ENCODE measurements at places on chromosomes 16 and 17.

GRCh38 chr16:8849411-8850011 is 19.3 kb downstream of the CARHSP1 start:
- no peak for DNase-seq

DNA sequence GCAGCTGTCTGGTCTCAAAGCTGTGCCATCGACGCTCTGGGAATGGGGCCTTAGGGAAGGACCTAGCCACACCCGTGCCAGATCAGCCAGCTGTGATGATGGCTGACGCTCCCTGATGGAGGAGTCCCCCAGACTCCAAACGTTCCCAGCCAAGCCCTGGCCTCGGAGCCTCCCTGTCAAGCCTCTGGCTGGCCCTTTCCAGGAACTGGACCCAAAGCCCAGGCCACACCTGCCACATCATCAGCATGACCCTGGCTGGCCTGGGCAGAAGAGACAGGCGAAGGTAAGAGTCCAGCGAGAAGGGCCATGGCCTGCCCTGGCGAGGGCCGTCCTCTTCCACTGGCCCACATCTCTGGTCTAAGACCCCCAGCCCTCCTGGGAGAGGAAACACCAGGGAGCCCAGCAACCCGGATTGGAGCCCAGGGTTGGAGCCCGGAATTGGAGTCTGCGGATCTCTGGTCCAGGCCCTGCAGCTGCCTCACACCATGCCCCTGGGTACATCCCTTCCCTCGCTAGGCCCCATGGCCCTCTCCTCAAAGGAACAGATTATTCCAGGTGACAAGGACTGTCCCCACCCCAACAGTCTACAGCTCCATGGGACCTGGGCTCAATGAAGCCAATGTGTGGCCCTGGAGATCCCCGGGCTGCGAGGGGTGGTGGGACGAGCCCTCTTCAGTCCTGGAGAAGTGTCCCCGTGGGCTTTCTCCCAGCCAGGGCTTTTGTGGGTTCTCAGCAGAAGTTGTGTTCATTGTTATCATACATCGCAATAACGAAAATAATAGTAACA is 105.1 kb upstream of the TNRC6C start:
- DNase-seq = no peak

DNA sequence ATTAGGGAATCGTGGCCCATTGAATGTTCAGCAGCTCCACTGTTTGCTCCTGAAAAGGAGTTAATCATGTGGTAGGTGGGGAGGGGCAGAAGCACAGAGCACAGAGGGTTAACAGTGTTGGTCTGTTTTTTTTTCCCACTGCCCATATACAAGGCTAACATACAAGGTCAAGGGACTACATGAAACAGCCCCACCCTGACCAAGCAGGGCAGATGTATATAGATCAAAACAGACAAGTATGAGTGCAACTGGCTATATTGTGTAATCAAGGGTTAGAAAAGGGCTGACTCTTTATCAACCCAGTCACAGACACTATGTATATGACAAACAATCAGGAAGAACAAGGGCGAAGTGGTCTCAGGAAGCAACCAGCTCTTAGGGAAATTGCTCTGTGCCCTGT is 186.6 kb upstream of the CDH11 start:
- DNase-seq = no peak

GRCh38 chr16:2323701-2324100 is 16.8 kb downstream of the ABCA3 start:
- no peak for DNase-seq

DNA sequence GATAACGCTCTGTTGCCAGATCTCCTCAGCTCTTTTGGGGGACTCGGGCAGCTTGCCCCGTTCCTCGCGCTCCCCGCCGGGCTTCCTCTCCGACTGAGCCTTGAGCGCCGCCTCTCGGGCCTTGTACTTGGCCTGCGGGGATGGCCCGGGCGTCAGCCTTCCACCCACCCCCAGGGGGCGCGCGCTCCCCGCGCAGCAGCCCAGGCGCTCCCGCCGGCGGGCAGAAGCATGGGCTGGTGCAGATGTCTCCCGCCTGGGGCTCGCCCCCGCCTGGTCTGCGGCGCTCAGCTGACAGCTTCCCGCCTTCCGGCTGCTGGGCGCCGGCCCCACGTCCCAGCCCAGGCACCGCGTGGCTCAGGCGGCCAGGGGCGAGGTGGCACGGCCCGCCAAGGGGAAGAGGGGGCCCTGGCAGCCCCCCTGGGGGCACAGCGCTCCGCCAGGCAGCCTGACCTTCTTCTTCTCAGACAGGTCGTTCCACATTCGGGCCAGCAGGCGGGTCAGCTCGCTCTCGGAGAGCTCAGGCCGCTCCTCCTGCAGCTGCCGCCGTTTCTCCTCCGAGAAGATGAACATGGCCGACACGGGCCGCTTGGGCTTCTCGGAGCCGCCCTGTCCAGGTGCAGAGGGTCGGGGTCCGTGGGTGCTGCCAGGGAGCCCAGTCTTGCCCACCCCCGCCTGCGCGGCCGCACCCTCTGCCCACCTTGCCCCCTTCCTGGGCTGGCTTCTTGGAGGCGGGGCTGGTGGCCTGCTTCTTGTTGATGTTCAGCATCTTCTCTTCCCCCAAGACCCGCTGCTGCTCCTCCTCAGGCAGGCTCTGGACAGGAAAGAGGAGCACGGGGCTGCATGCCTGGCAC is 8.9 kb downstream of the UBTF start:
- no peak for DNase-seq

DNA sequence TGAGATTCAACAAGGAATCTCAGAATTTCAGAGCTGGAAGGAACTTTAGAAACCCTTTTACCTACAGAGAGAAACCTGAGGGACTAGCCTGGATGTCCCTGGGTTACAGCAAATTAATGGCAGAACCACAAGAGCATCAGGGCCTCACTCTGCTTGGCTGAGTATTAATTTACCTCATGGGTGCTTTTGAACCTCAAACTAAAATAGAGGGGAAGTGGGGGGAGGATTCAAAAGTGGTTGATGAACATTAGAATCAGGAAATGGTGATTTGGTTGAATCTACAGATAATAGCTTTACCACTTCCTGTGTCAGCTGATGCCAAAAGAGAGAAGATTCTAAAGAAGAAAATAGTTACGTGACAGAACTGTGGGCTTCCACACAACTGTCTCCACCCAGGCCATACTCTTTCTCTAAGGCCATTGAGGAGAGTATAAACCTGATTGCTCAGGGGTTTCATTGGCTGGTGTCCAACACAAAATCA is 11.3 kb upstream of the SKAP1 start:
- DNase-seq = no peak

DNA sequence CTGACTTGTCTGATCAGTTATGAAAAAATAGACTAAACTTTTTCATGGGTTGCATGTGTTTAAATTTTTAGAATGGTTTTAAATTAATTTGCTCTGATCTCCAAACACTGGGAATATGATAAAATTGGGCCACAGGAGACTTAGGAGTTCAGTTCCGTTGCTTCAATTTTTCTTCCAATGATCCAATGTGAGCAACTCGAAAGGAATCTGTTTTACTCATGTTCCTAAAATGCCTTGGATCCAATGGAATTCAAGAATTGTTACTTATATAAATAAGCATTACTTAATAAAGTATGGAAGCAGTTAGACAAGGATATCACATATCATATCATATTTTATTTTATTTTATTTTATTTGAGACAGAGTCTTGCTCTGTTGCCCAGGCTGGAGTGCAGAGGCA is 56.0 kb upstream of the NACA2 start:
- peak; percentile 38 for DNase-seq

GRCh38 chr17:59763861-59764260 is 56.4 kb downstream of the VMP1 start:
- no peak for DNase-seq

DNA sequence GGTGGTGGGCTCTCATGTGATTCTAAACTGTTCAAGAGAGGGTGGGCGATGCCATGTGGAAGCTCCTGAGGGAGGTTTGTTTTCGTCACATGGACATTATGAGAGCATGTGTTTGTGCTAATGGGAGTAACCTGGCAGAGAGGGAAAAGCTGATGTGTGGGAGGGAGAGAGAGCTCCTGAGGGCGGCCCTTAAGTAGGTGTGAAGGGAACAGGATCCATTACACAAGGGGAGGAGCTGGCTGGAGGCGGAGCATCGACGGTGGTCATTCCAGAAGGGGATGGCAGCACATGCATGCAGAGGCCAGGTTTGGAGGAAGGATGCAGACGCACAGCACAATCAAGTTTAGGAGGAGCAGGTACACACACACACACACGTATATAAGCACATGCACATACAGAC is 197.5 kb downstream of the RPTOR start:
- DNase-seq = no peak

- no peak for DNase-seq
These were observed 39.0 kb downstream of the PRKCB start for GRCh38 chr16:23874613-23875294.

DNA sequence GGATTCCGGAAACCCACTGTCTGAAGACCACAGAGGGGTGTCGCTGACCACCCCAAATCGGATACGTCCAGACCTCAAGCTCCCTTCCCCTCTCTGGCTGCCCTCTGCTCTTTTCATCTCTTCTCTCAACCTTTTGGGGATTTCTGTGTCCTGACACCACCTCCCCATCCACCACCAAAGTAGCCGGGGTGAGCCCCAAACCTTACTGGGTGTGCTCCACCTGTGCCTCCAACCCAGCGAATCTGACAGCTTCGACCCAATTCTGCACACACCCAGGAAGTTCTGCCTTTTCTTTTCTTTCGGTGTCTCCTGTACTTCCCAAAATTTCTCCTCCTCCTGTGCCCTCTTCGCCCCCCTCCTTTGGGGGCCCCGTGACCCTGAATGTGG is 534 bp downstream of the KCTD11 start:
- DNase-seq = no peak

- DNase-seq = no peak
These were observed 3.6 kb downstream of the IRF8 start for GRCh38 chr16:85902366-85903155.

- no peak for DNase-seq
These were observed 572 bp downstream of the PSMB6 start for GRCh38 chr17:4796552-4796920.

DNA sequence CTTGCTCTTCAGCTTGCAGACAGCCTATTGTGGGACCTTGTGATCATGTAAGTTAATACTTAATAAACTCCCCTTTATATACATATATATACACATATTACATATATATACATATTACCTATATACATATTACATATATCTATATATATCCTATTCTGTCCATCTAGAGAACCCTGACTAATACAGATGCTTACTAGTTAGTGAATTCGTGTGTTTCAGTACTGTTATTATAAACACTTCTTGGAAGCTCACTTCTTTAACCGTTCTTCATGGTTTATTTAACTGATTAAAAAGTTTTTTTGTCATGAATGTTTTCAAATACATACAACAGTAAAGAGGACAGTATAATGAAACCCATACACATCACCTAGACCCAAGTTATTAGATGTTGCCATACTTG is 12.6 kb downstream of the ORC6 start:
- no peak for DNase-seq

DNA sequence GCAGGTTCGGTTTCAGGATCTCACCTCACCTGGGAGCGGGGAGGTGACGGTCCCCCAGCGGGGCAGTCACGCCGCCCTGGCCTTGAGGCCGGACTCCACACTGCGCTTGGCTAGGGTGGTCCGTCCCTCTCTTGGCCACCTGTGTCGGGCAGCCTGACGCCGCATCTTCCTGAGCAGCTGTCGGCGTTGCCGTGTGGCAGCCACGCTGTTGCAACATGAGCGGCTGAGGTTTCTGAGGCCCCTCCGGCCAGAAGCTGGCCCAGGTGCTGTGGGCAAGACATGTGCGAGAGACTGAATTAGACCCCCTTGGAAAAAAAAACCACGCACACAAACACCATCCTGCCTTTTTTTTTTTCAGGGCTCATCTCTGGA is 49.2 kb downstream of the IRF8 start:
- no peak for DNase-seq

DNA sequence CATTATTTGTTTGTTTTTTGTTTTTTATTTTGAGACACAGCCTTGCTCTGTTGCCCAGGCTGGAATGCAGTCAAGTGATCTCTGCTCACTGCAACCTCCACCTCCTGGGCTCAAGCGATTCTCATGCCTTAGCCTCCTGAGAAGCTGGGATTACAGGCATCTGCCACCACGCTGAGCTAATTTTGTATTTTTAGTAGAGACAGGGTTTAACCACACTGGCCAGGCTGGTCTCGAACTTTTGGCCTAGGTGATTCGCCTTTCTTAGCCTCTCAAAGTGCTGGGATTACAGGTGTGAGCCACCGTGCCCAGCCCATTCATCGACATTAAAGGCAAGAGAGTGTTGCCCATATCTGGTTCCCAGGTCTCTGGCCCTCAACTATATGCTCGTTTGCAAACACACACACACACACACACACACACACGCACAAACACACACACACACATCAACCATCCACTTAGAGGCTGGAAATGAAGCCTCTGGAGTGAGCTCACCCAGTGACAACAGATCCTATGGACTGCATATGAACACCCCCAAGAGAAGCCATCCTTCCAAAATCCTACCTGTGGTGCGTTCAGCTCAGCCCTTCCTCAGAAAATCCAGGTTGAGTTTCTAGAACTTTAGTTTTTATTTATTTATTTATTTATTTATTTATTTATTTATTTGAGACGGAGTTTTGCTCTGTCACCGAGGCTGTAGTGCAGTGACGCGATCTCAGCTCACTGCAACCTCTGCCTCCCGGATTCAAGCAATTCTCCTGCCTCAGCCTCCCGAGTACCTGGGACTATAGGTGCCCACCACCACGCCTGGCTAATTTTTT is 12.3 kb upstream of the SEPHS2 start:
- DNase-seq = no peak

DNA sequence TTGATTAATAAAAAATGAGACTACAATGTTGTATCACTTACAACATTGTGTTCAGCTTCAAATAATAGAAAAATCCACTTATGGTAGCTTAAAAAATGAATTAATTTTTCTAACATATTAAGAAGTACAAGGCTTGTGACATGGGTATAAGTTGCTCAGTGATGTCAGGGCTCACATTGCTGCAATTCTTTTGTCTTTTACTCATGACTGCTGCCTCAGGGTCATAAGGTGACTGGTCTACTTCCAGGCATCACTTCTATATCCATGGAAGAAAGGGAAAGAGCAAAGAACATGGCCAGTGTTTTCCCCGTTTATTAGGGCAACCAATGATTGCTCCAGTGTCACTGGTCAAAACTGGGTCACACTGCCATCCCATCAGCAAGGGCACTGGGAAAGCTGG is 295.3 kb downstream of the MAP2K4 start:
- no peak for DNase-seq

GRCh38 chr16:14003074-14003570 is 68.0 kb upstream of the MRTFB start:
- DNase-seq = no peak

DNA sequence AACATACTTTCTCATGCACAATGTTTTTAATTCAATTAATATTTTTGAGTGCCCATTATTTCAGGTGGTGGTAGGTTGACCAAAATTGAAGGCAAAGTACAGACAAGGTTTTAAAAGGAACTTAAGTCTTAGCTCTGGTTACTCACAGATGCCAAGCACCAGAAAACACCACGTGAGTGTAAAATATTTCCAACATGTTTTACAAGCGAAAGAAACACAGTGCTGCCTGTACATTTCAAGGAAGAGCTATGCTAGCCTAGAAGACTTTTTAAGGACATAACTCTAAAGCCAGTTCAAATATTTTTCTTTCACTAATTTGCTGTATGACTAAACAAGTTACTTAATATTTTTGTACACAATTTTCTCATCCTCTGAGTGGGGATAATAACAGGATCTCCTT is 736.4 kb upstream of the GOT2 start:
- no peak for DNase-seq

- DNase-seq = no peak
These were observed 101.1 kb downstream of the CMIP start for GRCh38 chr16:81545470-81546250.

- no peak for DNase-seq
These were observed 4.5 kb downstream of the RANBP10 start for GRCh38 chr16:67801883-67802282.
